Activated CD8-positive, alpha-beta T cell treated with anti-CD3 and anti-CD28 coated beads, Interleukin-2, amount 10 ng/mL, durations not matched to agents 7 days and 5 days (primary cell): ENCODE measurements at places on chromosomes 12 and 14. TPM values are rescaled to one million over a fixed set of nuclear protein-coding genes. Genes with fewer than 3 reads are reported as not detected.

DNA sequence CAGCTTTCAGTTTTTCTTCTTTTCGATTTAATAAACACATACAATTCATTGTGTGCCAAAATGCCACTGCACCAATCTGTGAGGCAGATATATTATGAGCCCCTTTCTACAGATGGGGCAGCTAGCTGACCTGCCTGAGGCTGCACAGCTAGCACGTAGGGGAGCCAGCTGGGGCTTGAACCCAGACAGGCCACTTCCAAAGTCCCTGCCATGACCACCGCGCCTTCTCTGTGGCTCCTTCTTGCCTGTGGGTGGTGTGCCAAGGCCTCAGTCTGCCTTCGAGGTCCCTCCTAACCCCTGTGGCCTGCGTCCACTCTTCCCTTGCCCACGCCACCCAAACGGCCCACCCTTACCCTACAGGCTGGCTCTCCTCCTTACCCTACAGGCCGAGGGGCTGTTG, 16.2 kb downstream of the FAM222A start:
- no peaks in the 10 kb centered on the region for H3K4me1 ChIP-seq
- no peak for DNase-seq
- H3K4me3 ChIP-seq = no peak overlapping the region
- no peaks in the 10 kb centered on the region for H3K36me3 ChIP-seq

DNA sequence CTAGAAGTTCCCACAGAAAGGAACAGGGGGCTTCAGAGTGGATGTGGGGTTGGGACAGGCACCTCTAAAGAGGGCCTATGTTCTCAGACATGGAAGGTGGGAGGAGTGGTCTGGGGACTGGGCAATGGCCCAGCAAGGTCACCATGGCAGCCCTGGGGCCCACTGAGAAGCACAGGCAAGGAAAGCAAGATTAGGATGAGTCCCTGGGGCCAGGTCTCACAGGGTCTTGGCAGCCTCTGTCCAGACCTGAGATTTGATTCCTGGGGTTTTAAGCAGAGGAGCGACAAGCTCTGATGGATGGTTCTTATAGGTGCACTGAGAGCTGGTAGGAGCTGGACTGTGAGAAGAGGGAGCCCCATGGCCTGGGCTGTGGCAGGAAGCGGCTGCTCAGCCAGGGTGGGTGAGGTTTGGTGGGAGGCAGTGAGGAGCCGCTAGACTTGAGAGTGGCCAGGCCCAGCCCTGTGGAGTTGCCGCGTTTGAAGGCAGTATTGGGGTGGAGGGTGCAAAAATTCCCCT, 44.0 kb downstream of the DLK1 start:
- no peak overlapping the region for H3K4me3 ChIP-seq
- peaks cover 2% of the 10 kb centered on the region for H3K27me3 ChIP-seq
- DNase-seq = no peak
- no peaks in the 10 kb centered on the region for H3K4me1 ChIP-seq
- H3K36me3 ChIP-seq = no peaks in the 10 kb centered on the region

- H3K36me3 ChIP-seq = peaks cover 2% of the 10 kb centered on the region
- H3K27ac ChIP-seq = no peak overlapping the region
- no peaks in the 10 kb centered on the region for H3K4me1 ChIP-seq
- no peak overlapping the region for H3K4me3 ChIP-seq
- no peaks in the 10 kb centered on the region for H3K27me3 ChIP-seq
Measured at GRCh38 chr12:28489246-28489645, 299.0 kb downstream of the CCDC91 start.

DNA sequence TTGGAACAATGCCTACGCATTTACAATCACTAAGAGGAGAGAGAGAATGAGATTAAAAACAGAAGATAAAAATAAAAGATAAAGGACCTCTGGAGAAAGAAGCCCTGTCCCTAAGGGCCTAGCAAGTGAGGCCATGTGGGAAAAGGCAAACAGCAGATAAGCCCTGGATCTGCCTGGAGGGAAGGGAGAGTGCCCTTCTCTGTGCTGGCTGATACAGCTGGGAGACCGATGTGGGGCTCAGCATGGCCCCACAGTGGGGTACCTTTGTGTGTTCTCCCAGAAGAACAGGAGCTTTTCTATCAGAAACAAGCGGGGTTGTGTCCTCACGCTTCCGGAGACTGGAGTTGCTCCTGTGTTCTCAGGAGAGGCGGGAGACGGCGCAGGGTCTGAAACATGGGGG, 59.9 kb downstream of the TMCC3 start:
- no peak overlapping the region for H3K27ac ChIP-seq
- no peak for DNase-seq
- H3K4me1 ChIP-seq = no peaks in the 10 kb centered on the region
- H3K36me3 ChIP-seq = no peaks in the 10 kb centered on the region
- peaks cover 6% of the 10 kb centered on the region for H3K27me3 ChIP-seq

DNA sequence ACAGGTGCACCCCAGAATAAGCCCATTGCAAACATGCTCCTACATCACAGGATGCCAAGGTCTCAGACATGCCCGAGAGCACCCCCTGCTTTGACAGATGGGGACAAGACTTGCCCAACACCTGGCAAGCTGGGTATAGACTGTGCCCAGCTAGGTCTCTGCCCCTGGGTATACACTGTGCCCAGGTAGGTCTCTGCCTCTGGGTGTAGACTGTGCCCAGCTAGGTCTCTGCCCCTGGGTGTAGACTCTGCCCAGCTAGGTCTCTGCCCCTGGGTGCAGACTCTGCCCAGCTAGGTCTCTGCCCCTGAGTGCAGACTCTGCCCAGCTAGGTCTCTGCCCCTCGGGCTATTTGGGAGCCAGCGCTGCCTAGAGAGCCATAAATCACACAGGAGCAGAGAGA, 85.9 kb downstream of the CCDC88C start:
- H3K4me3 ChIP-seq = no peak overlapping the region
- no peaks in the 10 kb centered on the region for H3K27me3 ChIP-seq
- DNase-seq = no peak
- H3K36me3 ChIP-seq = peaks cover 73% of the 10 kb centered on the region
- peaks cover 76% of the 10 kb centered on the region for H3K4me1 ChIP-seq

GRCh38 chr12:118332511-118332910, 40.2 kb downstream of the TAOK3 start:
- H3K36me3 ChIP-seq = peaks cover 33% of the 10 kb centered on the region
- DNase-seq = no peak
- H3K4me3 ChIP-seq = no peak overlapping the region
- no peak overlapping the region for H3K27ac ChIP-seq
- H3K4me1 ChIP-seq = peaks cover 9% of the 10 kb centered on the region

DNA sequence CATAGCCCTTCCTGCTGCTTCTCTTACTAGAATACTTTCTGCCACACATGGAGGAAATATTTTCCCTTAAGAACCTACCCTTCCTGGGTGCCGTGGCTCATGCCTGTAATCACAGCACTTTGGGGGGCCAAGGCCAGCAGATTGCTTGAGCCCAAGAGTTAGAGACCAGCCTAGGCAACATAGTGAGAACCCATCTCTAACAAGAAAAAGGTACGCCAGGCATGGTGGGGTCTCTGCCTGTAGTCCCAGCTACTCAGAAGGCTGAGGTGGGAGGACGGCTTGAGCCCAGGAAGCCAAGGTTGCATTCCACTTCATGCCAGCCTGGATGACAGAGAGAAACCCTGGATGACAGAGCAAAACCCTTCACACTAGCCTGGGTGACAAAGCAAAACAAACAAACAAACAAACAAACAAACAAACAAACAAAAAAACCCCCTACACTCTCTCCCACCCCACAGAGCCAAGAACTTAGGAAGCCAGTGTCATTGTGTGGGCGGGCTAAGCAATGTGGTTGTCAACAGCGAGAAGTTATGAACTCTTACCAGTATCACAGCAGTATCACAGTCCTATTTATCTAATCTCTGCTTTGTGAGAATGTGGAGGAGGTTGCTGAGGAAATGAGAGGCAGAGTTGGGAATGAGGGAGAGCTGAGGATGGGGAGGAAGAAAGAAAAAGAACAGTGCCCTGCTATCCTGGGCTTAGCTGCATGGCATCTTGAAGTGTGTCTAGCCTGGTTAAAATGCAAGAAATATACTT, 53.8 kb upstream of the CLEC14A start:
- no peak overlapping the region for H3K4me3 ChIP-seq
- H3K36me3 ChIP-seq = no peaks in the 10 kb centered on the region
- no peak overlapping the region for H3K27ac ChIP-seq
- DNase-seq = no peak
- no peaks in the 10 kb centered on the region for H3K27me3 ChIP-seq

- no peak overlapping the region for H3K4me3 ChIP-seq
- no peak for DNase-seq
- no peaks in the 10 kb centered on the region for H3K27me3 ChIP-seq
- no peaks in the 10 kb centered on the region for H3K4me1 ChIP-seq
- H3K27ac ChIP-seq = no peak overlapping the region
Measured at GRCh38 chr14:25003537-25003936, 46.4 kb downstream of the STXBP6 start.

DNA sequence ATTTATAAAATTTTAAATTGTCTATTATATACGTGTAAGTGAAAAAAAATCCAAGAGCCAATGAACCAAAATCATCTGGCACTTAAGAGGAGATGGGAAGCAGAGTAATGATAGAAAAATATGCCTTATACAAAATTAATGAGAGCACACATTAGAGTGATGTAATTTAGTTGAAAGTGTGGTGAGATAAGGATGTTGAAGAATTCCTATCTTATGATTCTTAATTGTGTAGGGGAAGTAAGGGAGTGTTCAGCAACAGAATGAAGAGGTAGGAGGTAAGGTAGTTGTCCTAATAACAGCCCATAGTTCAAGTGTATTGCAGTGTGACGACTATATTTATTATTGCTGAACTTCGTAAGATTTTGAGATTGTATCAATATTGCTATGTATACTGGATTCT, 843.4 kb upstream of the FLRT2 start:
- no peaks in the 10 kb centered on the region for H3K27me3 ChIP-seq
- H3K4me1 ChIP-seq = no peaks in the 10 kb centered on the region
- H3K4me3 ChIP-seq = no peak overlapping the region
- no peak for DNase-seq
- no peaks in the 10 kb centered on the region for H3K36me3 ChIP-seq

DNA sequence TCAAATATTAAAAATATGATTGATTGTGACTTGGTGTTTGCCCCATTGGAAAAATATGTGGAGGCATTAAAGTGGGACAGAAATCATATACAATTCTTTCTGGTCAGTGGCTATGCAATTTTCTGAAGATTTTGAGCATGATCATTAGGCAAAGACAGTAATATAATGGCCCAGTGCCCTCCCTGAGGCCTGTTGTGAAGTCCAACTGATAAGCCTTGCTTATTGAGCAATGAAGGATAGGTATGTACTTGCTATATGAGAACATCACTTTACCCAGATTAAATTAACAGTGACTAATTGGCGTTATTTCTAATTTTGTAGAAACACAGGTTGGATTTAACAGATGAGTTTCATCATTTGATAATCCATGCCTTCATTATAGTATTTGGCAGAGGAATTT, 57.1 kb downstream of the NKX2-1 start:
- no peak overlapping the region for H3K27ac ChIP-seq
- H3K4me3 ChIP-seq = no peak overlapping the region
- H3K27me3 ChIP-seq = no peaks in the 10 kb centered on the region
- no peaks in the 10 kb centered on the region for H3K4me1 ChIP-seq

- peaks cover 27% of the 10 kb centered on the region for H3K36me3 ChIP-seq
- no peak overlapping the region for H3K27ac ChIP-seq
- H3K4me1 ChIP-seq = peaks cover 45% of the 10 kb centered on the region
- no peak for DNase-seq
- no peaks in the 10 kb centered on the region for H3K27me3 ChIP-seq
- H3K4me3 ChIP-seq = no peak overlapping the region
Measured at GRCh38 chr12:108641446-108642268, 8.0 kb upstream of the SELPLG start.

GRCh38 chr14:53109105-53110041, 43.8 kb downstream of the DDHD1 start:
- peak; percentile 86 for DNase-seq
- no peaks in the 10 kb centered on the region for H3K27me3 ChIP-seq
- no peak overlapping the region for H3K4me3 ChIP-seq
- H3K4me1 ChIP-seq = peaks cover 36% of the 10 kb centered on the region

DNA sequence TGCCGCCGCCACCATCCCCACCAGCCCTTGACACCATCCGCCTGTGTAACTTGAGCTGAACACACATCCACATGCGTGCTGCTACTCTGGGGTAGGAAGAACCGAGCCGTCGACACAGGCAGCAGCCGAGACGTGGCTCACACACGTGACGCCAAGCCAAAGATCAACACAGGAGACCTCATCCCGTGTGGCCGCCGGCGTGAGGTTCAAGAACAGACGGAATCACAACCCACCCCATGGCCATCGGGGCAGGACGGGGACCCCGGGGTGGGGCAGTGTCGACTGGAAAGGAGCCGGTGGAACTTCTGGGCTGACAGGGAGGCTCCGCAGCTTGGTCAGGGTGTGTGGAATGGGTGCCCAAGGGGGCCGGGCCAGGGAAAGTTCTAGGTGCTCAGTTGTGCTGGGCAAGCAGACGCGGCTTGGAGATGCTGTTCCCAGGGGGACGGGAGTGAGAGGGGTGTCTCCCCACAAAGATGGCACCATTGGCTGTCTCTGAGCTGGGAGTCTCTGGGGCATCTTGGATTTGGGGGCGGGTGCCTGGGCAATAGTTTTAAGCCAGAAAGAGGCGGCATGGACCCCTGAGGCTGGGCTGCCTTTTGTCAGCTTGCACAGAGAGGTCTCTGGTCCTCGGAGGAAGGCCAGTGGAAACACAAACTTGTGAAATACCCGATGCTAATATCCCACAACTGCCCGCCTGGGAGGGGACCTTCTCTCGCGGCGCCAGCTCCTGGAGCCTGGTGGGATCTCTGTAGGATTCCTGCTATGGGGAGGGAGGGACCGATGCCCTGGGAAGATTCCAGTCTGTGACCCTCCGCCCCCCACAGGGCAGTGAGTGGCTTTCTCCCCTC, 41.8 kb downstream of the GALNT9 start:
- no peak overlapping the region for H3K27ac ChIP-seq
- peaks cover 7% of the 10 kb centered on the region for H3K4me1 ChIP-seq
- peaks cover 18% of the 10 kb centered on the region for H3K27me3 ChIP-seq
- DNase-seq = no peak
- no peaks in the 10 kb centered on the region for H3K36me3 ChIP-seq
- H3K4me3 ChIP-seq = no peak overlapping the region

GRCh38 chr14:92686900-92687427, 61.5 kb downstream of the LGMN start:
- peaks cover 23% of the 10 kb centered on the region for H3K36me3 ChIP-seq
- H3K27ac ChIP-seq = no peak overlapping the region

CAPS2 gene
- total RNA-seq = 3.1 TPM

IRAK3 gene
- 0.40 TPM for total RNA-seq

RERG gene
- total RNA-seq = not detected

COCH gene
- 2.3 TPM for total RNA-seq

NGB gene
- total RNA-seq = not detected

POU6F1 gene
- 2.2 TPM for total RNA-seq

LARP4 gene
- 60.1 TPM for total RNA-seq

MLH3 gene
- 17.2 TPM for total RNA-seq

ORMDL2 gene
- 55.2 TPM for total RNA-seq
